EH (cell line): ENCODE measurements at places on chromosomes 2 and 18.

GRCh38 chr2:144833075-144833637 is 313.2 kb upstream of the ZEB2 start:
- DNase-seq = peak; percentile 22

GRCh38 chr18:10405816-10406663 is 48.4 kb upstream of the APCDD1 start:
- DNase-seq = no peak

DNA sequence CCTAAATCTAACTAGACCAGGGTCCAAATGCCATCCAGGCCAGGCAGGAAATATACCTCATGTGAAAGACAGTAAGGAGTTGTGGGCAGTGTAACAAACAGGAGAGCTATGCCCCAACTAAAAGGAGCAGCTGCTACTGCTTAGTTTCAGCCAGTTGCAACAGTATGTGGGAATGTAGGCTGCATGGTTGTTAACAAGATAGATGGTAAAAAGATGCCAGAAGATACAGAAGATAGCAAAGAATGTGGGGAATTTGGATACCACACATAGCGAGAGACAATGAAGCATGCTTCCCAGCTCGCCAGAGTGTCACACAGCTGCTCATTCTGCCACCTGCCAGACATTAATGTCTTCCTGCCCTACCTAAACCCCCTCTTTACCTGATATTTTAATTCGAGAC is 39.4 kb upstream of the CYBRD1 start:
- DNase-seq = peak; percentile 85

DNA sequence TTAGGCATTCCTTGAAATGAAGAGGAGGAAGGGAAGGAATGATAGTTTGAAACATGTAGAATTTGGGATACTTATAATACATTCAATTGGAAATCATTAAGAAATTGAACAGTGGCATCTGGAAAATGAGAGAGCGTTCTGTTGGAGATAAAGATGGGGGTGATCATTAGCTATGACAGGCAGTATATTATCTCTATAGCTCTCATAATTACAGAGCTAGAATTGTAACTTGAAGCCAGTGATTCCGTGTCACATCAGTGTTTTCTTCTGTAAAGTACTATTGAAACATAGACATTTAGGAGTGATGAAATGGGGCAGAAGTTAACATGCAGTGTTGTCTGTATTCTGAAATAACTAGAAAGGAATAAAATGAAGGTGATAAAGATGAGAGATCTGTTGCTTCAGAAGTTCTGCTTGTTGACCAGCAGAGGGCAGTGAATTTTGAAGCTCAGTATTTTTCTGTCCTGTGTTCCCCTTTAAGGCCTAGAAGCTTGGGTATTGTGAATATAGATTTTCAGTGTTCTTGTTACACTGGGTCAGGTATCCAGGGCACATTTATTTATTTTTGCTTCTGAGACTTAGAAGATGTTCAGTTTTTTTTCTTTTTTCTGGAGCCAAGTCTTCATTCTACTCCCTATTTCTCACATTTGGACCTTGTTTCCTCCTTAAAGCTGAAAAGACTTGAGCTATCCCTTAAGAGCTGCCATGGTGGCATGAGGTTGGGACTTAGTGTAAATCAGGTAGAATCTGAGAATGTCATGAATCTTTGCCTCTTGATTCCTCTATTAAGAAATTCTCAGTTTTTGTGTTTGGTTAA is 157.4 kb downstream of the TAF4B start:
- DNase-seq = peak; percentile 61

- no peak for DNase-seq
Measured at GRCh38 chr18:44171301-44171700, 509.4 kb upstream of the SETBP1 start.

GRCh38 chr2:8219631-8220355 is 462.1 kb upstream of the ID2 start:
- no peak for DNase-seq

- DNase-seq = no peak
Measured at GRCh38 chr2:49260979-49261538, 106.7 kb upstream of the FSHR start.

DNA sequence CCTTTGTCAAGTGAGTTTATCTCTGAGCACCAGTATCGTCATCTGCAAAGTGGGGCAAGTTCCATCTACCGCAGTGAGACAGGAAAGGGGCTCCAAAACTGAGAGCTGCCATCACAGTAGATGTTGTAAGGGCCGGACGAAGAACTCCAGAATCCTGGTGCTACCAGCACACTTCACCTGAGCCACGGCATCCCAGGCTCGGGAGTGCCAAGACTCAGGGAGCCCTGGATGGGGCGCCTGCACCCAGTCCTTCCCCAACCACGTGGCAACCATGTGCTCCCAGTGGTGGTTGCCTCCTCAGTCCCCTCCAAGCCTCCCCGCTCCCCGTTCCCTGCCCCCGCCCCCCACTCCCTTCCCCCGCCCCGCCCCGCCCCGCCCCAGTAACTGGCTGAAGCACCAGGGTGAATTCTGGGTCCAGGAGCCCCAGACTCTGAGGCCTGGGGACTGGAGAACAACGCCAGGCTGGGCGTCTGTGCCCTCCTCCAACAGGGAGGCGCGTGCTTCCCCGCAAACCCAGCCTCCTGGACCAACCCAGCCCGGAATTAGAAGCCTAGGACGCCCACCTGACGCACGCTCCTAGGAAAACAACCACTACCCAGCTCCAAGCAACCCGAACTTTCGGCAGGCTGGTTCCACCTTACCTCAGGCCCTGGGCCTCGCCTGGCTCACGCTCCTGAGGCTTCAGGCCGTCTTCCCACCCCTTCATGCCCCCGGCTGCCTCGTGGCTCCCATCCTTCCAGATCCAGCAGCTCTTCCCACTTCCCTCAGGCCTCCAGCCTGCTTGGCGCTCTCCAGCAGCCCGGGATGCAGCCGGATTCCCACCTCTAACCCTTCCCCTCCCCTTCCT is 67.6 kb downstream of the LAMA3 start:
- DNase-seq = no peak

DNA sequence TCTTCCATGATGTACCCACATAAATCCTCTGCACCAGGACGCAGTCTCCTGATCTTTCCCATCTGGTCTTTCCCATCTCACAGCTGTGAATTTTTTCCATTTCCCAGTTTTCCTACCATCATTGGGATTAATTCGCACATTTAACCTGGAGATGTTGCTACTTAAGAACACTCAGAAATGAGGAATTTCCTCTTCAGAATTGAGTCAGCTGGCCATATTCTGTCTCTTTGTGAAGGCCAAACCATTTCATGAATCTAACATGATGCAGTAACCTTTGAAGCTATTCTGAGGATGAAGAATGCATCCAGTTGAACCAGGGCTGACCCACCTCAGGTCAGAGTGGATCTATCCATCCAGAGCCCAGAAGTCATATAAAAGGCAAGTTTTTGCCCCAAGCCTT is 326.8 kb downstream of the SETBP1 start:
- peak; percentile 63 for DNase-seq

DNA sequence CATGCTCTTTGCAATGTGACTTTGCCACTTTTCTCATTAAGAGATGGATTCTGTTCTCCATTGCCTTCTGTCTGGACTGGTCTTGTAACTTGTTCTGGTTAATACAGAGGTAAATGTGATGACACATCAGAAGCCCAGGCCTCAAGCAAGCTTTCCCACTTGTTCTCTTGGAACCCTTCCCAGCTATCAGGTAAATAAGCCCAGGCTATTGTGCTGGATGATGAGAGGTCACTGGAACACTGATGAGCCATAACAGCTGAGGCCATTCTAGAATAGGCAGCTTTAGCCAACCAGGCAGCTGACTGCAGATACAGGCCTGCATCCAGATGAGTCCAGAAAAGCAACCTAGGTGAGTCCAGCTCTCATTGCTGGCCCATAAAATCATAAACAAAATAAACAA is 1007.0 kb upstream of the ACVR2A start:
- no peak for DNase-seq

- DNase-seq = no peak
Measured at GRCh38 chr2:240129731-240130392, 6.2 kb downstream of the COPS9 start.

- DNase-seq = no peak
Measured at GRCh38 chr2:237147317-237147716, 61.6 kb downstream of the COPS8 start.

DNA sequence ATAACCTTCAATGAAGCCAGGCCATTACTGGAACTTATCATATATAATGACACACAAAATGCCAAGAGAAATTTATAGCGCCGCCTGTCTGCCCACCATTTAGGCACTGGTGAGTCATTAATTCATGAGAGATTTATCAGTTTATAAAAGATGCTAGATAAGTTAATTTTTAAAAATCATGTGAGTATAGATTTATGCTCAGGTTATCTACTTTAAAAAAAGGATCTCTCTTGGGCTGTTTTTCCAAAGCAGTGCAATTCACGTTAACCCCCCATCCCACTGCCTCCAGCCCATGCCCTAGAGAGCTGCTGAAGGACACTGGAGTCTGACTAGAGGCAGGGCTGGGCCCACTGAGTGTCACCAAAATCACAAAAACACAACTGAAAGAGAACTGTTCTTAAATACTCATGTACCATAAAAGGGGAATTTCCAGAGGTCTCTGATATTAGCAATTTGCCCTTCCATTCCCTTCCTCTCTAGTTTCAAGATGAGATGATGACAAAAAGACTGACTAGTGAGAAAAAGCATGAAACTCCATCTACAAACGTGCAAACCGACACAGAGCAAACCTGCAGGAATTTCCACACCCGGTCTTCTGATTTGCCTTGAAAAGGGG is 160.8 kb downstream of the BCL2 start:
- no peak for DNase-seq

DNA sequence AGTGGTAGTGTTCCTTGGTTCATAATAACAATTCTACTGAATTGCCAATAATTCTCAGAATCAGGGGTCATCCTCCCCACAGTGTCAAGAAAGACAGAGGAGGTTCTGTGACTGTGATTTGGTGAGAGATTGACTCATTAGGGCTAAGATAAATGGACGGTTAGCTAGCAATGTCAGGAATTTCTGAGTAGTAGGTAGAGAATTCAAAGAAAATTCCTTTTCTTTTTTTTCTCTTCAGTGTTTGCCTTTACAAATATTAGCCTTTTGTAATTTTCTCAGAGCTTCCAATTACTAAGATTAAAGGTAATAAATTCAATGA is 16.8 kb upstream of the CRIM1 start:
- peak; percentile 87 for DNase-seq

- no peak for DNase-seq
Measured at GRCh38 chr2:138744713-138745112, 35.5 kb downstream of the NXPH2 start.

GRCh38 chr2:240138254-240138984 is 2.0 kb downstream of the OTOS start:
- DNase-seq = no peak

- DNase-seq = no peak
Measured at GRCh38 chr18:67379981-67380380, 136.5 kb downstream of the DSEL start.

GRCh38 chr2:44645937-44646336 is 284.2 kb downstream of the CAMKMT start:
- DNase-seq = no peak

DNA sequence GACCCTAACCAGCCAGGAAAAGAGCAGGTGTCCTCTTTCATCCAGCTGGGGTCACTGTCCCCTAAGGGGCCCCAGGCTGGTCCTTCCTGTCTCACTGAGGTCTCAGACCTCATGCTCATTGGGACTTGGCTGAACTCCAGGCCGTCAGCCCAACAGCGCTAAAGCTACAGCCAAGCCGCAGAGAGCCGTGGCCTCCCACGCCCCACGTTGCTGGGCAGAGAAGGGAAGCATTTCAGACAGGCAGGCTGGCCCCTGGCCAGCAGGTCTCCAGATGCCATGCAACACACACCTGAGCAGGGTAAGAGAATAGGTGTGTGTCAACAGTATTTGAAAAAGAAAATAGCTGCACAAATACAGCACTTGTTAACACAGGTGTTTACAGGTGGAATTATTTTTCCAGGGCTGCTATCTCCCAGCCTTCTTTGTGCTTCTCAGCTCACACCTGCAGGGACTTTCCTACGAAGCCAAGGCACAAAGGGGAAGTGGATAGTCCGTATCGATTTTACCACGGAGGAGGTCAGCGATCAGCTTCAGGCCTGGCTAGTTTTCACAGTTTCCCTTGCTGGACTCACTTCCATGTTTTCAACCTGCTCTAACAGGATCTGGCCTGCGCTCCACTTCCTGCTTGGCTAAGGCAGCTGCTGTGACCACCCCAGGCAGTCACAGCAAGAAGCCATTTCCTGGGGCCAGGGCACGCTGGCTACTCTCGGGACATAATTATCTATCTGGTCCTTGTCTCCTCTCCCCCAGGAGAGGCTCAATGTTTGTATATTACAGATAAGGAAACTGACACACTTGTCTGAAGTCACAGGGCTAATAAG is 156.1 kb upstream of the ID2 start:
- peak; percentile 21 for DNase-seq

GRCh38 chr2:3475771-3476170 is 43.6 kb downstream of the ADI1 start:
- DNase-seq = no peak

DNA sequence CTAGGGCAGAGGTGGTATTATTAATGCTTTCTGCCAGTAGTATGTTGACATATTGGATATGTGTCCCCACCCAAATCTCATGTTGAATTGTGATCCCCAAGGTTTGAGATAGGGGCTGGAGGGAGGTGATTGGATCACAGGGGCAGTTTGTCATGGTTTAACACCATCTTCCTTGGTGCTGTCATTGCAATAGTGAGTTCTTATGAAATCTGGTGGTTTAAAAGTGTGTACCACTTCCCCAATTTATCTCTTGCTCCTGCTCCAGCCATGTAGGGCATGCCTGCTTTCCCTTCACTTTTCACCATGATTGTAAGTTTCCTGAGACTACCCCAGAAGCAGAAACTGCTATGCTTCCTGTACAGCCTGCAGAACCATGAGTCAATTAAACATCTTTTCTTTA is 47.1 kb upstream of the THSD7B start:
- DNase-seq = no peak

- DNase-seq = no peak
Measured at GRCh38 chr2:68325056-68325455, 5.3 kb upstream of the CNRIP1 start.

- DNase-seq = peak; percentile 9
Measured at GRCh38 chr2:75186821-75187220, 12.5 kb downstream of the TACR1 start.

- DNase-seq = no peak
Measured at GRCh38 chr2:164975891-164976290, 20.6 kb upstream of the SLC38A11 start.

DNA sequence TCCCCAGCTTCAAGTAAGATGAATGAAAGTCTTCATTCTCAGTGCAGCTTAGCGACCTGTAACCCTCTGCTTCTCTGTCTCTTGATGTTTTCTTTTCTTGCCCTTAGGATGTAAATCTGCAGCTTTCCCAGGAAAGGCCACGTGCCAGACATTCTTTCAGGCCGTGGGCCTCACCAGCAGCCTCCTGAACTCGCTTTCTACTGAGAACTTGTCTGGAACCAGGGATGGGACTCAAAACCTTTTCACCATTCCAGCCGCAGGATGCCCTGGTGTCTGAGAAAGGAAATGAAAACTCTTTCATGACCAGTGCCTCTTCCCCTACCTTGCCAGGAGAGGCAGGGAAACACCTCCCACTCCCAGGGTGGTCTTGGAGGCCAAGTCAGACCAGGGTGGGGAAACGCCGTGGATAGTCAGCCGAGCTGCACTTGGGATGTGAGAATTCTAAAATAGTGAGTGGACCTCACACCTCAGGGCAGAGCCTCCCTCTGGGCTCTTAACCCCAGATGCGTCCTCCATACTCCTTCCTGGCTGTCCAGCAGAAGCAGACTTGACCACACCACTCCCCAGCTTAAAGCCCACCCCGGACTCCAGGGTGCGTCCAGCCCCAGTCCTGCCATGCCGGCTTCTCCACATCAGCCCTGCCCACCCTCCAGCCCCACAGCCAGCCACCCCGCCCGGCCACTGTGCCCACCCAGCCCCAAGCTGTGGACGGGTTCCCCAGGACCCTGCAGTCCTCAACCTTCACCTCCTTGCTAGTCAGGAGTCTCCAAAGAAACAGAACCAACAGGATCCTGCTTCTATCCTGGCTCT is 115.5 kb downstream of the TWIST2 start:
- DNase-seq = peak; percentile 87
